Neural crest cell (in vitro differentiated cells): ENCODE measurements at places on chromosomes 7 and 10. TPM values are rescaled to one million over a fixed set of nuclear protein-coding genes. Genes with fewer than 3 reads are reported as not detected.

DNA sequence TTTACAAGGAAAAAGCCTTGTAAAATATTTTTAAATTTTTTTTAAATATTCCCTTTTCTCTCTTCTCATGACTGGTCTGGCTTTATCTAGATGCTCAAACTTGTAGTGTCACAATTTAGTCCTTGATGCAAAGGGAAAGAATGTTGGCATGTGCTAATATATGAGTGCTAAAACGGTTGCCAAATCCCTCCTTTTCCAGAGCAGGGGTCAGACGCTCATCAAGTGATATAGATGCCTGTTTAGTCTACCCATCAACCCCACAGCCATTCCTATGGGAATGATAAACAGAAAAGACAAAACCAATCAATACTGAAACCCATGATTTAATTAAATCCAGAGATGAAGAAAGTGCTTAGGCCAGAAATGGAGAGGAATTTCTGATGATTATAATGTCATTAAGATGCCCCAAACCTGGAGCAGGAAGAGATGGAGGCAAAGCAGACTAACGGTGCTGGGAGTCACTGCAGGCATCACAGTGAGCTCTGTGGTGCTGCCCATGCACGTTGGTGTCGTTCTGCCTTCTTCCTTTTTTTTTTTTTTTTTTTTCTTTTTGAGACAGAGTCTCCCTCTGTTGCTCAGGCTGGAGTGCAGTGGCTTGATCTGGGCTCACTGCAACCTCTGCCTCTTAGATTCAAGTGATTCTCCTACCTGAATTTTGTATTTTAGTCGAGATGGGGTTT lies 210.1 kb upstream of the STK17A start:
- no peak for DNase-seq

Gene FAM237B
- not detected in 2 replicates for total RNA-seq

GRCh38 chr10:59126261-59126660 lies 50.2 kb upstream of the PHYHIPL start:
- no peak for DNase-seq

DNA sequence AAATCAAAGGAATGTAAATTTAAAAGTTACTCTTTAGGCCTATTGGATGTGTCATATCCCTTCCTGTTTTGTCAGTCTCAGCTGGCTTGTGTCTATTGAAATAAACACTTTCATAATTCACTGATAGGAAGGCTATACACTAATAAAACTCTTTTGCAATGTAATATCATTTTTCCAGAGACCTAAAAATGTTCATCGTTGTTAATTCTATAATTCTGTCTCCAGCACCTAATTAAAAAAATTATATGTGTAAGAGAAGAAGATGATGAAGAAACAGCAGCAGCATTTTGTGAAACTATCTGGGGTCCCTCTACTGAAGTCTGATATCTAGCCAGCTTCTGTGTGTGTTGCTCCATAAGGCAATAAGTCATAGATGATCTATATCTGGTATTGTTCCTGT lies 602.7 kb downstream of the ETV1 start:
- no peak for DNase-seq

Gene C10orf62
- not detected in 2 replicates for total RNA-seq

Gene TMEM139
- 0.61 and 0.91 TPM in 2 replicates for total RNA-seq

Gene UTF1
- total RNA-seq = not detected in 2 replicates

DNA sequence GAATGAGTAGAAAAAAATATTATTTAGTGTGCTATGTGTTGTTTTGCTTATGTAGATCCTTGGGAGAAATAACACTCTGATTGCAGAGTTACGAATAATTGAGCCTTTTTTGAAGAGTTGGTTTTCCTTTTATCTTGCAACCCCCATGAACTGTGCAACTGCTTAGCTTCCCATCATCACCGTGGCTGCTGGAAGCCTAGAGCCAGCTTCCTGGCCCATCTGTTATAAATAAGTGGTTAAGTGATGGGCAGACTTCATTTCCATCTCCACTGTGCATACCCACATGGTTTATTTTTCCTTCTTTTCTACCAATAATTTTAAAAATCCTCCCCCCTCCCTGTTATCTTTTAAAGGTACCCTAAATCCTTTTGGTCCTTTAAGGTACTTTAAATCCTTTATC lies 554.9 kb upstream of the GALNT17 start:
- DNase-seq = no peak

Gene GARIN1A
- 1.8 and 1.9 TPM in 2 replicates for total RNA-seq

Gene OR6B1
- not detected in 2 replicates for total RNA-seq

Gene TRPV6
- total RNA-seq = 0.07 and 0.16 TPM in 2 replicates

- no peak for DNase-seq
These were observed 64.9 kb downstream of the IKZF1 start for GRCh38 chr7:50369143-50370026.

GRCh38 chr10:26528048-26528447 lies 89.9 kb downstream of the APBB1IP start:
- no peak for DNase-seq

- DNase-seq = no peak
These were observed 70.2 kb downstream of the SLC39A12 start for GRCh38 chr10:18021725-18022480.

DNA sequence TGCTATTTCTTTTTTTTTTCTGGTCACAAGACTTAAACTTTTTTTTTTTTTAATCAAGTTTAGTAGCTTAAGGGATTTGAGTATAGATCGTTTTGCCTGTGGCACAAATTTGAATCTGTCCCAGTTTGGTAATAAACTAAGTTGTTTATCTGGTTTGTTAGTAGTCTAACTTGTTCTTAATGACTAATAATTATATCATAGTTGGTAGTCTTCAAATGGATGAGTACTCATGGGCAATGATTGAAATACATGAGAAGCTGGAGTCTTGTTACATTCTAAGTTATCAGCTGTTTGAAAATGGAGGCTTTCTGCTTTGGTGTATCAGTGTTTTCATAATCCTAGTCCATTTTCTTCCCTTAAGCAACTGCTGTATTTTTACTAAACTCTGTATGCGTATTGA lies 12.3 kb downstream of the BTAF1 start:
- DNase-seq = no peak

DNA sequence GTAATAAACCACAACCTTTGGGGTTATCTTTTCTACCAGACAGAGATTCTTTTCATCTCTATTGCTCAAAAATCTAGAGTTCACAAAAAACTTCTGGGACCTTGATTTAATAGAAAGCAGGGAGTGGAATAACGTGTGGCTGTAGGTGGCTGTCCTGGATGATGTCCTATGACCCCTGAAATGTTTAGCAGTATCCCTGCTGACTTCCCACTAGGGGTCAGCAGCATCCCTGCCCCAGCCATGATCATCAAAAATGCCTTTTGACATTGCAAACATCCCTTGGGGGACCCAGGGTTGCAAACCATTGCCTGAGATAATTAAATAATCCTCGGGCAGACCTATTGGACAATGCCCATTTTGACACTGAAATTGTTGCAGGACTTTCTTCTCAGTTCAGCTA lies 177.1 kb downstream of the USP6NL start:
- no peak for DNase-seq
